ENCODE measurements at places on chromosomes 6 and 20.

DNA sequence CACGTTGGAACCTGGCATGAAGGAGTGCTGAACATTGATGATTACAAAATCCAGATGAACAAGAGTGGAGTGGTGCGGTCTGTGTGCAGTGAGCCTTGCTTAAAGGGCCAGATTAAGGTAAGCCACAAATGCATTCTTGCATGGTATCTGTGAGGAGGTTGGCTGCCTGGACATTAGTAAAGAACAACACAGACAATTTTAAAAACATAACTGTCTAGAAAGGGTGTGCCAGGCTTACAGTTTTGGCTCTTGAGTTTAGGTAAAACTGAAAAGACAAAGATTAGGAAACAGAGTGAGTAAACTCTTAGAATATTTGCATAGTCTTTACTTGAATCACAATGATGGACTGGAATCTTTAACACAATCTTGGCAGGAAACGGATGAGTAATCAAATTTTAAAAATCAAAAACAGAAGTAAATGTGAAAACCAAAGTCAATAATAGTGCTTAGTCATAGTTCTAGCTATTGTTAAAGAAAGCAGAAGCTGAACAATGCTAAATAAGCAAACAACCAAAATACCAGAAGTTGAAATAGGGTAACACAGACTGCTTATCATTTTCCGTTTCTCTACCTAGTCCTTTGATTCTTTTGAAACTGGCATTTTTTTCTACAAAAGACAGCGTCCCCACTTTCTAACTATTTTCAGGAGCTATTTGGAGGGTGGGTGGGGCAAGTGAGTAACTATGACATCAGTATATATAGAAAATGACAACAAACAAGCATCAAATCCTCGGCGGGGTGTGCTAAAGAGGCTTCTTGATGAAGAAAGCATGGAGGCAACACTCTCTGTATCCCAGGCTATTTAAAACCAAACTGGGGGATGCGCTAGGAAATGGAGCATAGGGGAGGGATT lies 185.8 kb upstream of the RAB32 start:
- DNase-seq: no peak

- DNase-seq: no peak
Observed at GRCh38 chr6:125802943-125803377, 12.2 kb downstream of the NCOA7 start.

GRCh38 chr20:24459733-24460132 lies 9.7 kb upstream of the SYNDIG1 start:
- no peak for DNase-seq

DNA sequence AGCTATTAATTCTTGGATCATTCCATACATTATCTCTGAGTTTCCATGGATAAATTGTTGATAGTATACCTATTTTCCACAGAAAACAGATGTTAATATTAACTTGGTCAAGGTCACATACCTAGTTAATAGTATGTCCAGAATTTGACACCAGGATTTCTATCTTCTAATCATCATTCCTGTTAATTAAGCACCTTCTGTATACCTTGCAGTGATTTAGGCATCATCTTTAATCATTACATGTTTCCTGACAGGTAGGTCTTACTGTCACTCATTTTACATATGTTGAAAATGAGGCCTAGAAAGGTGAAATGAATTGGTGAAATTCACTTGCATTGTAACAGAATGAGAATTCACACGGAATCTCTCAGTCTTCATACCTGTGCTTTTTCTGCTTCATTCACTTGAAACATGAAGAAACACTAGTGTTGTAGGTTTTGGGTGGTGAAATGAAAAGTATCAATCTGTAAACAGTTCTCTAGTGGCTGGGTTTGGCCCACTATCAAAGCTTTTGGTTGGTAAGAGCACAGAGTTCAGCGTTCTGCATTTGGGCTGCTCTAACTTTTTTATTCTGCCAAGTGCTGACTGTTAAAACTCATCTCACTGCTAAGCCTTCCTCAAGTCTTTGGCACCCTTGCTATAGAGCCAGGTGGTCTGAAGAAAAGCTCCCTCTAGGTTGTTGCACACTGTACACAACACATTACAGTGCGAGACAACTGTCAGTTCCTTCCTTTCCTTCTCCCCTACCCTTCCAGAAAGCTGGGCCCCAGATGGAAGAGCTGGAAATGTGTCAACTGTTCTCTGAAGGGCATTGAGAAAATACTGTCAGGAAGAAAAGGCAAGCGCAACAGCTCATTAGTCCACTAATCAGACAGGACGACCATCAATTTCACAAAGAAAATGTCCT lies 57.8 kb upstream of the C20orf144 start:
- no peak for DNase-seq

DNA sequence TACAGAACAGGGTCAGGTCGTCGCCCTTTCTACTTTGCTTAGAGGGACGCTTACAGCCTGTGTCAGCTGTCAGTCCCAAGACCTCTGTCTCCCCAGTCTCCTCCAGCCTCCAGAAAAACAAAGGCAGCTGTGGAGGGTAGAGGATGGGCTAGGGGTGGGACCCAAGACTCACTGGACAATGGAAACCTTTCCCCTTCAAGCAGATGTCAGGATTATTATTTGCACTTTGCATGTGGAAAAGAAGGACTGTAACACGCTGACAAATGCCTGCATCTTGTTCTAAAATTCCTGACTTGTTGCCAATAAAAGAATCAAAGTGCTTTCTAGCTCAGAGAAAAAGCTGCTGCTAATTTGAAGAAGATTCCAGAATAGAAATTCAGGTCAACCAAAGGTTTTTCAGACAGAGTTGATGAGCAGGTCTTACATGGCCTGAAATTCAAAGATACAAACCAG lies 58.7 kb downstream of the SNX5 start:
- DNase-seq: no peak

DNA sequence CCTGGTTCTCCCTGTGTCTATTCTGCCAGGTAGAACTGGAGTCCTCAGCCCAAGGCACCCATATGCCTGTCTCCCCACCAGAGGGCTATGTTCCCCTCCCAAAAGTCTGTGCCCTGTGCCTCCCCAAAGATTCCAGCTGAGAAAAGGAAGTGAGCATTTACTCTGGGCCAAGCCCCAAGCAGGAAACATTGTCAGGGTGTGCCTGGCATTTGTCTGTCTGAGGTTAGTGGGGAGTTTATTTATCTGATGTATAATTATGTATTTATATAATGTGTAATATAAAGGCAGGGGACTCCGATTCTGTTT lies 5.6 kb downstream of the GDF5 start:
- no peak for DNase-seq

- no peak for DNase-seq
Observed at GRCh38 chr6:117306227-117306790, 41.0 kb downstream of the VGLL2 start.

- no peak for DNase-seq
Observed at GRCh38 chr6:162777091-162777490, 49.3 kb downstream of the PACRG start.

DNA sequence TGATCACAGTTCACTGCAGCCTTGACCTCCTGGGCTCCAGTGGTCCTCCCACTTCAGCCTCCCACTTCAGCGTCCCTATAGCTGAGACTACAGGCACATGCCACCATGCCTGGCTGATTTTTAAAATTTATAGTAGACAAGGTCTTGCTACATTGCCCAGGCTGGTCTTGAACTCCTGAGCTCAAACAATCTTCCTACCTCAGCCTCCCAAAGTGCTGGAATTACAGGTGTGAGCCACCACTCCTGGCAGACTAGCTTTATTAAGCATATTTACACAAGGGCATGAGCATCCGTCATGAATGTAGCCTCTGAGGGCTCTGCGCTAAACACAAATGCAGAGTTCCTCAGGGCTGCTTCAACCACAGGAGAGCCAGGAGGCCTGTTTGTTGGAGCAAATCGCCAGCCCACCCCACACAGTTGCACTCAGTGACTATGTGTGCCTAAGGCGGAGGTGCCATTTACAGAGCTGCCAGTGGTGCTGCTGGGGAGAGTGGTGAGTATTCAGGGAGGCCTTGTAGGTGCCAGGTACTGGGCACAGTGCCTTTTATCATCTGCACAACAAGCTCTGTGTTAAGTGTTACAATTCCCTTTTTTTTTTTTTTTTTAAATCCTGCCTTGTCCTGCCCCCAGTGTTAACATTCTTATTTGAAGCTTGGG lies 78.2 kb downstream of the PSMG4 start:
- DNase-seq: no peak

GRCh38 chr6:135280375-135281136 lies 99.4 kb downstream of the MYB start:
- no peak for DNase-seq

- peak; percentile 20 for DNase-seq
Observed at GRCh38 chr6:112027942-112028674, 25.8 kb upstream of the CCN6 start.

DNA sequence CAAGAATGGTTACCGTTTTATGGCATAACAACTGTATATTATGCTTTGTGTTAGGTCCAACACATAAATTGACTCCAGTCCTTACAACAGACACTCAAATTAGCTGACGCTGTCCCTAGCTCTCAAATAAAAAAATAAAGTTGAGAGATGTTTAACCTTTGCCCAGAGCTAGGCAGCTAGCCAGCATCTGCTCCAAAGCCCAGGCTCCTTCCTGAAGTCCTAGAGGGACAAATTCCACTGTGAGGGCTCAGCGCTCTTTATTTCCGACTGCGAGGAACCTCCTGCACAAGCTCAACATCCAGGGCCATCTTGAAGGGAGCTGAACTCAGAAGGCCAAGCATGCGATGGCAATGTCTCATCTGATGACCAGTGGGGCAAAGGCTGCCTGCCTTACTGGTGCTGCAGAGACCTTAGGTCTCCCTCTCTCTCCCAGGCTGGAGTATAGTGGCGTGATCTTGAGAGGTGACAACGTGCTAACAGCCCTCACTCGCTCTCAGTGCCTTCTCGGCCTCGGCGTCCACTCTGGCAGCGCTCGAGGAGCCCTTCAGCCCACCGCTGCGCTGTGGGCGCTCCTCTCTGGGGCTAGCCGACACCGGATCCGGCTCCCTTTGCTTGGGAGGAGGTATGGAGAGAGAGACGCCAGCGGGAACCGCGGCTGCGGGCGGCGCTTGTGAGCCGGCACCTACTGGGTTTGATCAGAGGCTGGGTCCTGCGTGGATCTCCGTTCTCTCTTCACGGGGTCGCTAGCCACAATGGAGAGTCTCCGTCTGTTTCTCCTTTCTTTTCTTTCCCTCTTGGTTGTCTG lies 24.7 kb upstream of the GFOD1 start:
- DNase-seq: no peak

- DNase-seq: no peak
Observed at GRCh38 chr20:745683-746301, 22.5 kb downstream of the SLC52A3 start.

DNA sequence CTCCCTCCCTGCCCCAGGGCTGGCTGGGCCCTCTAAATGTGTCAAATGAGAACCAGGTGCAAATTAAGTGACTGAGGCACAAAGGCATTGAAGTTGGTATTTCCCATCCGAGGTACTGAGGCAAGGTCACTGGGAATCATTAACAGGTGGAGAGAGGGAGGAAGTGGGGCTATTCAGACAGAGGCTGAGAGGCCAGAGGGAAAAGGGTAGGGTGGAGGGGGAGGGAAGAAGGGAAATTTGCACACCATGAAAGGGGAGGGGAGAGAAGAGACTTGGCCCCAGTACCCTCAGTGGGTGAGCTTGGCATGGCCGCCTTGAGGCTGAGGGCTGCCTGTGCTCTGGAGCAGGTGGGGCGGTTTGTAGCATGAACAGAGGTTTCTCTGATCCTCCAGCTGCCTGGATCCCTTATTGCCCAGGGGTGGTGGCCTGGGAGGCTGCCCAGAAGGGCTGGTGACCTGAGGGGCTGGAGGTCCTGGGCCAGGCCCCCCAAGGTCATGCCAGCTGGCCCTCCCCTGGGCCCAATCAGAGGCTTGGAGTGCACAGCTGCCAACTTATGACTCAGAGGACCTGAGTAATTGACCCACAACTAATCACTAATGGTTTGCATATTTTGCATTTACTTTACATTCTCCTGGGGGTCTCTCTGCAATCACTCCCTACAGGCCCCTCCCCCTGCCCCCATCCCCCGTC lies 40.3 kb upstream of the ZFAND3 start:
- no peak for DNase-seq

GRCh38 chr6:113701552-113702254 lies 155.4 kb upstream of the MARCKS start:
- DNase-seq: no peak

GRCh38 chr6:2718334-2719092 lies 32.2 kb downstream of the MYLK4 start:
- no peak for DNase-seq

GRCh38 chr6:42532038-42532669 lies 31.7 kb upstream of the UBR2 start:
- no peak for DNase-seq

DNA sequence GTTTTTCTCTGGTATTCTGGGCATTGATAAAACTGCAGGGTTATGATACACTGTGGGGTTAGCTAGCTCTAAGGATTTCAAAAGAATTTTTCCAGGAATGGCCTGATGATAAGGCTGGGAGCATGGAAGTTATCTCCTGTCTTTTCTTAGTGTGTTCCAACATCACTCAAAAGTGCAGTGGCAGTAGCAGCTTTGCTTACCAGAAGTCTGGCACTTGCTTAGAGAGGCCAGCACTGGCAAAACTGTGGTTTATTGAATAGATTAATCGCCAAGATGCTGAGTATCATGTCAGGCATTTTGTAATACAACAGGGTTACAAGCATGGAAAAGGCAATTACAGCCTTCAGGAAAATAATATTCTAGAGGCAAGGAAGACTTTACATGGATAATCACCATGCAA lies 719.5 kb upstream of the GJE1 start:
- DNase-seq: no peak

- no peak for DNase-seq
Observed at GRCh38 chr6:14896475-14896874, 349.4 kb upstream of the JARID2 start.

DNA sequence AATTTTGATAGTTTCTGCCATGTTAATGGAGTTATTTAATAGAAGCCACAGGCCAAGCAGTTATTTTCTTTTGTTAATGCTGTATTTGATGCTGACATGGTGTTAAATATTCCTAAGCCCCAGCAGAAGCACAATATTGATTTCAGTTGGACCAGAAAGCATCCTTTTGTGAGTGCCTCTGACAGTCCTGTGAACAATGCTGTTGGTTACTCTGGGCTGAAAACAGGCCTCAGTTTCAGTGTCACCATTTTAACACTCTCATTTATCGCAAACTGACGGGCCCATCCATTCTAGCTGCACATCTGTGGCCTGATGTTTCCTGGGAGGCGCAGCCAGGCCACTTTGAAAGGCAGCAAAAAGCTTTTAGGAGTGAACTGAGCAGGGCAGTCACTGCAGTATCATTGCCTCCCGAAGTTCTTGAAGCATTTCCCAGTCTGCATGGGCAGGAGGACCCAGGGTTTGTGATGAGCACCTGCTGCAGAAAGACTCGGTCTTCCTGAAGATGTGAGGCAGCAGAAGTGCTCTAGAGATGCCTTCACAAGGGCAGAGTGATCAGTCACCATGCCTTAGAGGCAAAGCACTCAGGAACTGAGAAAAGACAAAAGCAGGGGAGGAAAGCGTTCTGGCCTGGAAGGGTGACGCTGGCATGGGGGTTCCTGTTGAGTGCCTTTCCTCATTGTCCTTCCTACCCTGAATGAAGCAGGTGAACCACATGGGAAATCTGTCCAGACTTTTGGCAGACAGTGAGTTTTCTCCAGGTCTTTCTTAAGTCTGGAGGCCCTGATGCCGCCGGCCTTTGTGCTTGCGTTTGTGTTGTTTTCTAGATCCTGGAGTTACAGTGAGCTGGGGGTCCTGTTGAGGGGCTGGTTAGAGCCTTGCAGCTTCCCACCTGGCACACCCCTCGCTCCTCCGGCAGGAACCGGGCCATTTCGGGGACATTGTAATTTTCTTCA lies 74.0 kb downstream of the ZDHHC14 start:
- no peak for DNase-seq

Data from activated T-cell treated with anti-CD3 and anti-CD28 coated beads, Interleukin-2, amount 50 U/mL, for 4 hours (primary cell).